ENCODE measurements at places on chromosomes 3 and 15.

DNA sequence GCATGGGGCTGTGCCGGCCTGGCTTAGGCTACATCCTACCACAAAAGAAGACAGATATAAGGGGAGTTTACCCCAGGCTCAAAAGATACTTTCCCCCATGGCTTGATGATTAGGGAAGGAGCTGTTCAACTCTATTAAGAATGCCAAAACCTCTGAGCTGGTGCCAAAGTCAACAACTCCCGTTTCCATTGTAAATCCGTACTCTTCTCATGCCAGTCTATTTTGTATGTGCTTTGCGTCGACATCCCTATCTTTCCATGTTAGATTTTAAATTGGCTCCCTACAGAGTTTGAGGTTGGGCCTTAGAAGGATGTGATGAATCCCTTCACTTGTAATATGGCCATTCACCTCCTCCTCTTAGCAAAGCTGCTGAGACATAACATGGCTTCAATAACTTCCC lies 46.9 kb downstream of the RLBP1 start:
- no peak for DNase-seq

DNA sequence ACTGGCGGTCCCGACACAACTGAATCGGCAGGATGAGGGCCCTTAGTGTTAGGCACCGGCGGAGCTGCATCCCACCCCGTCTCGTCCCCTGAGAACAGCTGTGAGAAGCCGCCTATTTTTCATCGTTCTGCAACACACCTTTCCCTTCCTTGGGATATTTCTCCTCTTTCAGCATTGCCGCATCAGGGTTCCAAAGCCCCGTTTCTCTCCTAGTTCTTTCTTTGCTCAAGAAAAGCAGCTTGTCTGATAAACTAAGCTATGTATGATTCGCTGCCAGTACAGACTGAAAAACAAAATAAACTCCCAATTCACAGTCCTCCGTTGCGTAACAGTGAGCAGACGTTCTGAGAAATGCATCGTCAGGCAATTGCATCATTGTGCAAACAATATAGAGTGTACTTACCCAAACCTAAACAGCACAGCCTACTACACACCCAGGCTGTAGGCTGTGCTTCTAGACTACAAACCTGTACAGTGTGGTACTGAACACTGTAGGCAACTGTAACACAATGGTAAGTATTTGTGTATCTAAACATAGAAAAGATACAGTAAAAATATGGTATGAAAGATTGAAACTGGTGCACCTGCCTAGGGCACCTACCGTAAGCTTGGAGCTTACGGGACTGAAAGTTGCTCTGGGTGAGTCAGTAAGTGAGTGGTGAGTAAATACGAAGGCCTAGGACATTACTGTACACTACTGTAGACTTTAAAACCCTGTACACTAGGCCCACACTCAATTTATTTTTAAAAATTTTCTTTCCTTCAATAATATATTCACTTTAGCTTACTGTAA lies 8.9 kb upstream of the ADAMTS17 start:
- no peak for DNase-seq

DNA sequence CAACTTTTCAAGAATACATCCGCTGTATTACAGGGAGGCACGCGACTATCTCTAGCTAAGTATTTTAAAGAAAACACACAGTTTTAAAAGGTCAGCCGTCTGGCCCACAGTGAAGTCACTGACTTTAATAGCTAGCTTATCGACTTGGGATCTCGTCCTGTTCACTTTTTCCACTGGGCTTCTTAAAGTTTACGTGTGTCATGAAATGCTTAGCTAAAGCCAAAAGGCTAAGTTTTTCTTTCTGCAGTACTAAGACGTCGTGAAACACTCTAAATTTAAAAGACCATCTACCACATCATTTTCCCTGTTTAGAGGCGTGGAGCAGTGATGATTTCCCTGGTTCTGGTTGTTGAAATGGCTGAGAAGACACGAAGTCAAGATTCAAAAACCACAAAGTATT lies 27.1 kb downstream of the LRIG1 start:
- DNase-seq, result no peak

DNA sequence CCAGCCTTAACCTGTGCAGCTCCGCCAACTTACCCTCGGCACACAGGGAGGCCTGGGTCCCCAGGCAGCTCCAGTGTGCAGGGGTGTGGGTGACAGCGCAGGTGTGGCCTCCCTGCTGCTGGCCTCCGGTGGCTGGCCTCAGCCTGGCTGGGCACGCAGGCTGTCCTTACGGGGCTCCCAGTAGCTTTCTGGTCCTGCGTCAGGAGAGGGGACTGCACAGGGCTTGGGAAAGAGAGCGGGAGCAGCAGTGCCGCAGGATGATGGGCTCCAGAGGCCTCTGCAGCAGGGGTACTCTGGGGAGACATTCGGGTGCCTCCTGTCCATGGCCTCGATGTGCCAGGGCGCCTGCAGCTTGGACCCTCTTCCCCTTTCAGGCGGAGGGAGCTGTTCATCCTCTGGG lies 9.4 kb downstream of the APBA2 start:
- peak; percentile 16 for DNase-seq

GRCh38 chr3:85041001-85041400 lies 82.2 kb downstream of the CADM2 start:
- no peak for DNase-seq

GRCh38 chr3:196989721-196990262 lies 21.2 kb upstream of the PIGZ start:
- no peak for DNase-seq

GRCh38 chr15:51263116-51263515 lies 75.3 kb downstream of the CYP19A1 start:
- no peak for DNase-seq

- no peak for DNase-seq
These were observed 15.6 kb upstream of the FILIP1L start for GRCh38 chr3:100129941-100130340.

- no peak for DNase-seq
These were observed 120.3 kb downstream of the LRRK1 start for GRCh38 chr15:101039461-101039860.

- DNase-seq, result no peak
These were observed 290.8 kb downstream of the NLGN1 start for GRCh38 chr3:173688216-173688842.
